ENCODE measurements at places on chromosomes 1 and 21.
A peak's percentile ranks its signal among the peaks of the same experiment; 100 is the strongest.

DNA sequence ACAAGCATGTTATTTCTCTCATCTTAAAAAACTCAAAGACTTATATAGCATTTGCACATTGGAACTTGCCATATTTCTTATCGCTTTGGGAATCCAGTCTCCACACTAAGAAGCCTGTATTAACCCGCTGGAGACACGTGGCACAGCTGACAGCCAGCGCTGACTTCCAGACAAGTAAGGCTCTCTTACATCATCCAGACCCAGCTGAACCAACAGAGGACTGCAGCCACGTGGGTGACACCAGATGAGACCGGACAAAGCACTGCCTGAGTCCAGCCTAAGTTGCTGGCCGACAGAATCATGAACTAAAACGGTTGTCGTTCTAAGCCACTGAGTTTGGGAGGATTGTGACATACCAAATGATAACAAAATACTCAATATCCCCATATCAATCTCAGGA, 6.3 kb upstream of the CD247 start:
- DNase-seq = no peak

GRCh38 chr1:91526496-91526895, 25.8 kb downstream of the CDC7 start:
- no peak for DNase-seq

GRCh38 chr1:228344631-228345072, 62.0 kb downstream of the TRIM11 start:
- no peak for DNase-seq

- DNase-seq = no peak
Measured at GRCh38 chr1:241842565-241842964, 5.4 kb upstream of the EXO1 start.

DNA sequence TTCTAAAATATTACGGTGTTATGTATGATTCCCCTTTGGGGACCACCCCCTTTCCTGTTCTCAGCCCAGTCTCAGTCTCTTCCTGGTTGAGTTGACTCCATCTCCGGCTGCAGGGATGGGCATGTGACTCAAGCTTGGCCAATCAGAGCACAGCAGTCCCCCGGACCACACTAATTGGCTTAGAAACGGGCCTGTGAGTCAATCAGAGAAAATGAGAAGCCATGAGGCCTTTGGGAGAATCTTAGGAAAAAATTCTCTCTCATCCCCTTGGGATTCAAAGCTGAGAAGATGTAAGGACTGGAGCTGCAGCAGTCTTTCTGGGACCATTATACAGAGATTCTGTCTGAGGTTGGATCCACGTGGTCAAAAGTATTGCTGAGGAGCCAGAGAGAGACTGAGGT, 10.7 kb upstream of the FHAD1 start:
- peak; percentile 40 for DNase-seq

DNA sequence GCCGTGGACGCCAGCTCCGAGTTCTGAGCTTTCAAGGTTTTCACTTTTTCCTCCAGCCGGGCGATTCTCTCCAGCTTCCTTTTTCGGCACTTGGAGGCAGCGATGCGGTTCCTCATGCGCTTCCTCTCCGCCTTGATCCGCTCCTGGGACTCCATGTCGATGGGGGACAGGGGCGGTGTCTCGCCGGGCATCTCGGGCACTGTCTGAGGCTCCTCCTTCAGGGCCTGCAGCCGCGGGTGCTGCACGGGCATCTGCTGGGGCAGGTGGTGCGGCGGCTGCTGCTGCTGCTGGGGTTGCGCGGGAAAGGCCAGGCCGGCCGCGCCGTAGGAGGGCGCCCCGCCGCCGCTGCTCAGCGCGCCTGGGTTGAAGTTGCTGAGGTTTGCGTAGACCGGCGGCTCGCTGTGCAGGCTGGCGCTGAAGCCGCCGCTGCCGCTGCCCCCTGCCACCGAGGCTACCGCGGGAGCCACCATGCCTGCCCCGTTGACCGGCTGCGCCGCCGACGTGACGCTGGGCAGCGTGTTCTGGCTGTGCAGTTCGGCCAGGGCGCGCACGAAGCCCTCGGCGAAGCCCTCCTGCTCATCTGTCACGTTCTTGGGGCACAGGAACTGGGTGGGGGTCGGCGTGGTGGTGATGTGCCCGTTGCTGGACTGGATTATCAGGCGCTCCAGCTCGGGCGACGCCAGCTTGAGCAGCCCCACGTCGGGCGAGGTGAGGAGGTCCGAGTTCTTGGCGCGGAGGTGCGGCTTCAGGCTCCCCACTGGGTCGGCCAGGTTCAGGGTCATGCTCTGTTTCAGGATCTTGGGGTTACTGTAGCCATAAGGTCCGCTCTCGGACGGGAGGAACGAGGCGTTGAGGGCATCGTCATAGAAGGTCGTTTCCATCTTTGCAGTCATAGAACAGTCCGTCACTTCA, 1.4 kb downstream of the JUN start:
- DNase-seq = peak; percentile 44

- DNase-seq = no peak
Measured at GRCh38 chr1:116751146-116751545, 3.1 kb upstream of the CD2 start.

GRCh38 chr1:119009312-119009655, 21.1 kb upstream of the TBX15 start:
- no peak for DNase-seq

- DNase-seq = peak; percentile 91
Measured at GRCh38 chr21:45981151-45982091, at the start of gene COL6A1. COL6A1 (plus strand) TSS chr21:45981770; CDS start chr21:45981851, 81 bp downstream.

- DNase-seq = peak; percentile 71
Measured at GRCh38 chr1:179228783-179229213, 679 bp downstream of the ABL2 start.

DNA sequence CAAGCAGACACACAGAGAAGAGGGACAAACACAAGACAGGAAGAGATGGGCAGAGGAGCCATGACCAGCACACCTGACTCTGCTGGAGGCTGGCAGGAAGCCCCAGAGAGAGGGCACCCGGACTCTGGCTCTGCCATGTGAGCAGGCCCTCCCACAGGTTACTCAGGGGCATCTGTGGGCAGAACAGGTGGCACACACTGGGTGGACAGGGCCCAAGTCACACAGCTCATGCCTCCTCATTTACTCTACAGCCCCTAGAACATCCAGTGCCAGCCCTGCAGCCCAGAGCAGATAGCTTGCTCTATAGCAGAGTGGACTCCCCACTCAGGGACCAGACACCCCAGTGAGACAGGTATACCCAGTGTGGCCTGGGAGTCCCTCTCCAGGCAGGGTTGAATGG, 28.7 kb downstream of the PACC1 start:
- no peak for DNase-seq

DNA sequence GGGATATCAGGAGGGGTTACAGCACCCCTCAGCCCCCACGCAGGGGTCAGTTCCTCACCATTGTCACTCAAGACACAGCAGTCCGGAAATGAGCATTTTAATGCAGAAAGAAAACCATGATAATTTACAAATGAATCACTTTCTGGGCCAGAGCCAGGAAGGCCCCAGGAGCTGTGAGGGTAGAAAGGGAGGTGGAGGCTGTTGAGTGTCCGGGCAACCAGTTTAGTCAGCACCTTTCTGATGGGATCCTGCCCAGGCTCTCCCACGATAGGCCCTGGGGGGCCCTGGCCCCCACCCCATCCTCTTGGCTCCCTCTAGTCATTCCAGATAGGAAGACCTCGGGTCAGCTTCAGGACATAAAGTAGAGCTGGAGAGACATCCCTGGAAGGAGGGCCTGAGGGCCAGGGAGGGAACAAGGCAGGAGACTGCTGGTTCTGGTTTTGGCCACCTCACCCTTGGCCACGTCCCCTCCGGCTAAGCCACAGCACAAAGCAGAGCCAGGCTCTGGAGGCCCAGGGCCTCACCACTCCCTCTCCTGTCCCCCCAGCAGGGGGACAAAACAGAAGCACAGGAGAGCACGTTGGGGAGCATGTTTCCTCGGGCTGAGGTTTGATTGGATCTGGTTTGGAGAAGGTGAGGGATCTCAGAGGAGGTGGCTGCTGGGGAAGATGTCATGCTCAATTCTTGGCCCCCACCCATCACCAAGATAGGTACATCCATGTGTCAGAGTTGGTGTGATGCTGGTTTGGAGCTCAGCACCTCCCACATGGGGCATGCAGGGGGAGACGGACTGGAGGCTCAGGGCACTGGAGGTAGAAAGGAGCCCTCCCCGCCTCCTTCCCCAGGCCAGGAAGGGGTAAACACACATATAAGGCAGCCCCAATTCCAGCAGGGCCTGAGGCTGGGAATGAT, 20.6 kb downstream of the ETNK2 start:
- DNase-seq = no peak

DNA sequence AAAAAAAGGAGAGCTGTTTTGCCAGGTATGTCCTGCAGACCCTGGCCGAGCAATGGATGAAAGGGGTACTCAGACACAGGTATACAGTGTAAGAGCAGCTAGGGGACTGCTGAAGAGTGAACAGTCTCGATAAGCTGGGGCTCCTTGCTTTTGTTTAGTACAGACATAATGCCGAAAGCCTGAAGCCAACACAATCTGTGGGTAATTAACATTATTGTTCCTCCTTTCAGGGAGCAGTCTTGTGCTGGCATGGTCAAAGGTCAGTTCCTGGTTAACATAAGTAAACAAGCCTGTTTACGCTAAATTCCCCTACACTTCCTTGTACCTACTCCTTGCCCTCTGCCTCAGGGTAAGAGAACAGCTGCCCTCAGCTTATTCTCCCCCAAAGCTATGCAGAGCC, 272.3 kb upstream of the ST6GALNAC5 start:
- no peak for DNase-seq

DNA sequence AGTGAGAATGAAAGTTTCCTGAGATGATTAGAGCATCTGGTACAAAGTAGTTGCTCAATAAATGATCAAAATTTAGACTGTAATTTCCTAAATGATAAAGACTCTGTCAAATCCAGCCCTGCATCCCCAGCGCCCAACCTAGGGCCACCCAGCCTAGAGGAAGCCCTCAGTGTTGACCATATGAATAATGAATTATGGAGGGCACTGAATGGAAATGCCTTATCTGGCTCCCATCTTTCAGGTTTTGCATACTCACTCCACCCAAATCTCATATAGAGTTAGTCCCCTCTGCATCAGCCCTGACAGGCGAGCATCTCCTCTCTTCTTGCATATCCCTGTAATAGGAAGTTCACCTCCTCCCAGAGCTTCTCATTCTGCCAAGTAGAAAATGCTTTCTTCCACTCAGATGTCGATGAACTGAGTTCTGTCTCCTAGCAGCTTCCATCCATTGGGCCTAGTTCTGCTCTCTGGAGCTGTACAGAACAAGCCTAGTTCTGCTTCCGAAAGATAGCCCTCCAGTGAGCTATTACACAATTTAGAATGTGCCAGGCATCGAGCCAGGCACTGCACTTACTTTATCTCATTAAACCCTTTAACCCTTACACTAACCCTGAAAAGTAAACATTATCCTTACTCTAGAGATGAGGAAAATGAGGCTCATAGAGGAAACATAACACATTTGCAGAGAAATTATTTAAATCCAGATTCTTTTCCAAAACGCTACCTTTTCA, 20.9 kb downstream of the COA7 start:
- DNase-seq = no peak

- DNase-seq = no peak
Measured at GRCh38 chr1:176754676-176755075, 291.7 kb downstream of the PAPPA2 start.

- DNase-seq = no peak
Measured at GRCh38 chr21:15809818-15810217, 80.0 kb downstream of the USP25 start.
